ENCODE measurements at places on chromosomes 3 and 15. TPM values are rescaled to one million over a fixed set of nuclear protein-coding genes. Genes with fewer than 3 reads are reported as not detected.

DNA sequence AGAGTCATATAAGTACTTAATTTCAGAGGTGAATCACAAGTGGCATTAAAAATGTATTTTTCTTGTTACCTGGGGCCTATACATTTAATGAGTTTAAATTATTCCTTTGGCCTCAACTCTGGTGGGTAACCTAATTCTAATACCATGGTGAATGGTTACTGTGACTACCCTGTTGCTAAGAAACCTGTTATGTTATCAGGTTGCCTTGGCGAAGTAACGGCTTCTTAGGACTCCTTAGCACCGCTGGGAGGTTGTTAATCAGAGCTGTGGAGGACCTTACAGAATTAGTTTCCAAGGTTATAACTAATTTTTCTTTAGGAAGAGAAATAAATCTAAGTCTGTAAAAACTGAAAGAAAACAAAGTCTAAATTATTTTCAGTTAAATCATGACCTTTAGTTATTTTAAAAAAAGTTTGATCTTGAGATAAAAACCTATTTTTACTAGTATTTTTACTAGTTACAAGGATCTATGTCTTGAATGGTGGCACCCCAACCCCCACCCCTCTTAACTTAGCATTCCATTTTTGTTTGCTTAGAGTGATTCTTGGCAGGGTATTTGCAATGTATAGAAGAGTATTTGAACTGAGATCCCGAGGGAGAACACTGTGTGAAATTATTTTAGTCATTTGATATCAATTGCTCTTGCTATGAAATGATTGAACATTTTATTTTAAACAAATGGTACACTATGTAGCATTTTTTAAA, 155.5 kb downstream of the FNDC3B start:
- no peaks in the 10 kb centered on the region for H3K27me3 ChIP-seq
- DNase-seq = no peak
- H3K4me3 ChIP-seq = no peak overlapping the region
- H3K36me3 ChIP-seq = no peaks in the 10 kb centered on the region

DNA sequence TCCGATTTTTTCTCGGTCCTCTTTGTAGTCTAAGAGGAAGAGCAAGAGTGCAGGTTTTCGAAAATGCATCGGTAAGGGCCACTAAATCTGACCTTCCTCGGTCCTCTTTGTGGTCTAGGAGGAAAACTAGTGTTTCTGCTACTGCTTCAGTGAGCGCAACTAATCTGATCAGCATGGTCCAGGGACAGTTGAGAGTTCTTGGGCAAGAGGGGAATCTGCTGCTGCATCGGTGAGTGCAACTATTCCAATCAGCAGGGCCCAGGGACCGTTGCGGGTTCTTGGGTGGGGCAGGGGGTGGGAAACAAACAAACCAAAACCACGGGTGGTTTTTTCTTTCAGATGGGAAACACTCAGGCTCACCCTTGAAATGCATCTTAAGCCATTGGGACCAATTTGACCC, 10.5 kb upstream of the OSBPL11 start:
- no peak for DNase-seq
- H3K4me3 ChIP-seq = no peak overlapping the region
- no peaks in the 10 kb centered on the region for H3K4me1 ChIP-seq
- H3K36me3 ChIP-seq = no peaks in the 10 kb centered on the region
- no peak overlapping the region for H3K27ac ChIP-seq

Gene PRSS50
- not detected for total RNA-seq

DNA sequence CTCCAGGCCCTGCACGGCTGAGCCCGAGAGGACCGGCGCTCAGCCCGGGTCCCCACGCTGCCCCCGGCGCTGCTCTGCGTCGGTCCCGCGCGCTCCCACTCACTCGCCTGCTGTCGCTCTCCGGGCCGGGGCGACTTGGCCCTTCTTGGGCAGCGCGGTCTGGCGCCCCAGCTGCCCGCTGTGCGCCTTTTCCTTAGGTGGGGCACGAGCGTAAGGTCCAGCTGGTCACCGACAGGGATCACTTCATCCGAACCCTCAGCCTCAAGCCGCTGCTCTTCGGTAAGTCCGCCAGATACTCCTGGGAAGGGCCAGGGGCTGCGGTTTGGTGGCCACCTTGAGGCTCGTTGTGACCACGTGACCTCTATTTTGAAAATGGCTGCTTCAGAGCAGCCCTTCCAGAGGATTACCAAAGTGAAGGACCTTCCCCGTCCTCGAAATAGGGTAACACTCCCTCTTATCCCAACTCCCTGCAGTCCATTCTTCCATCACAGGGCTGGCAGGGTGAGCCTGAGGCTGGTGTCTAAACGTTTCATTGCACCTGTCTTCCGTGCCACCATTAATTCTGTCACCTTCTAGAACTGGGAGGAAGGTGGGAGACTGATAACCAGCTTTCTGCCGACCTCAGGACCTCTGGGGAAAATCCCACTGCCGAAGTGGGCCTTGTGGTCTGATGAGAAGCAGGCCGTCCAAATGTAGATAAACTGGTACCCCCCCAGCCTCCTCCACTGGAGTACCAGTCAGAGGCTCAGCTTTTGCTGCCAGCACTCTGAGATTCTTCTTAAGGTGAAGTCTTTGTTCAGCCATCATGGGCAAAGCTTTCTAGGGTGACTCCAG, 812 bp downstream of the P4HTM start:
- no peaks in the 10 kb centered on the region for H3K4me1 ChIP-seq
- H3K4me3 ChIP-seq = peak overlapping the region; percentile 71
- no peak overlapping the region for H3K27ac ChIP-seq
- H3K36me3 ChIP-seq = peaks cover 2% of the 10 kb centered on the region
- no peak for DNase-seq
- H3K27me3 ChIP-seq = no peaks in the 10 kb centered on the region

DNA sequence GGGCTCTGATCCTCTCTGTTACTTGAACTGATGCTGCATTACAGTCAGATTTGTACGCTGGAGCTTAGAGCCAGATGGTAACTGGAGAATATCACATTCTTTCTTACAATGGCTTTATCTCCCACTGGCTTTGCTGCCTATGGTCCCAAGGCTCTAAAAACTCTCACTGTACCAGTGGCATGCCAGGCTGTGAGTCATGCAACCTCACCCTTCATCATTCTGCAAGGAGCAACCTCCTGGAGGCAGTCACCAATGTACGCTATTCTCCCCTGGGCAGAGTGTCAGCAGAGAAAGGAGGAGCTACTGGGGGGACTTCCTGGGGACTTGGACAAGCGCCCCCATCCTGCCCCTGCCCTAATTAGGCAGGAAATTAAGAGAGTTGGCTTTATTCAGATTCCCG, 97.9 kb upstream of the EIF1B start:
- no peaks in the 10 kb centered on the region for H3K4me1 ChIP-seq
- H3K4me3 ChIP-seq = no peak overlapping the region
- H3K27me3 ChIP-seq = no peaks in the 10 kb centered on the region
- H3K36me3 ChIP-seq = no peaks in the 10 kb centered on the region

Data from aorta (tissue), 5 donors.